NCI-H446 treated with DMSO at 0.1 percent for 48 hours (cell line): ENCODE measurements at places on chromosomes 4 and X.

DNA sequence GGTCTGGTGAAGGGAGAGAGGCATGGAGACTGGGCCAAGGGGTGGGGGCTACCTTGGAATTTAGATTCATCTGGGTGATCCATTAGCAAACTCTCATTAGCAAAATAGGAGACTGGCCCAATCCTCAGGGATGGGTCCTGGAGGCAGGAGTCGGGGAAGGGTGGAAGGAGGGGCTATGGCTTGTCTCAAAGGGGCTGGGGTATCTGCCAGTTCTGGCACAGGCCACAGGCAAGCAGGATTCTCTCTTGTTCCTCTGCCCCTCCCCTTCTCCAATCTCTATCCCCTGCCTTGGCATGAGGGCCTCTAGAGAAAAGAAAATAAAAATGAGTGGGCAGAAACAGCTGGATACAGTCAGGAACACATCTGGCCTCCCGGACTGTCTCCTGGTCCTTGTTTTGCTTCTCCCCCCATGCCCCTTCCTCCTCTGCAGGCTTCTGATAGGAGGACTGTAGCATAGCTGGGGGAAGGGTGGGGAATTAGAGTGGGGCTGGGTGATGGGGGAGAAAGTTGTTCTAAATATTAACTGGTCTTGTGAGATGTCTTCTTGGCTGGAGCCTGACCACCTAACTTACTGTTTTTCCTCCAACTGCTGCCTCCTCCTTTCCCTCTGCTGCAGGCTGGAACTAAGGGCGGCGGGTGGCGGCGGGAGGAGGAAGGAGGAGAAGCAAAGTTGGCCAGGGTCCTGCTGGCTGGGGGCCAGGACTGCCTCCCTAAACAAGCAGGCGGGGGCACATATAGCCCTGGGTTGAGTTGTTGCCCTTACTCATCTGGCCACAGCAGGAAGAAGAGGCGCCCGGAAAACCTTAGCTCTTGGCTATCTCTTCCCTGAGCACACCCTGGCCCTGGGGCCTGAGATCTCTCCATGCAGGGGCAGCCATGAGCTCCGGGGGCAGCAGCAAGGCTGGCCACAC, 53.3 kb upstream of the LAS1L start:
- DNase-seq = no peak

DNA sequence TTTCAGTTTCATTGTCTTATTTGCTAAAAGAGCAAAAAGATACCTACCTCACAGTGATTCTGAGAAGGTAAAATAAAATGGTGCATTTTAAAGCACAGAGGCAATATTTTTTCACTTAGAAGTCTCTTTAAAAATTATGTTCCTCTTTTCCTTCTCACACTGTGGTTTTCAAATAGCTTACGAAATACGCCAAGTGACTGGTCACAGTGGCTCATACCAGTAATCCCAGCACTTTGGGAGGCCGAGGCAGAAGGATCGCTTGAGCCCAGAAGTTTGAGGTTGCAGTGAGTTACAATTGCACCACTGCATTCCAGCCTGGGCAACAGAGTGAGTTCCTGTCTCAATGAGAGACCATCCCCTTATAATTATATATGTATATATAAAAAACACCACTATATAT, 372.6 kb downstream of the FBXO8 start:
- no peak for DNase-seq

- no peak for DNase-seq
These were observed 1.2 kb downstream of the AKAP17A start for GRCh38 chrX:1592470-1593142.

GRCh38 chrX:13001097-13001496, 26.2 kb downstream of the TMSB4X start:
- DNase-seq = no peak

DNA sequence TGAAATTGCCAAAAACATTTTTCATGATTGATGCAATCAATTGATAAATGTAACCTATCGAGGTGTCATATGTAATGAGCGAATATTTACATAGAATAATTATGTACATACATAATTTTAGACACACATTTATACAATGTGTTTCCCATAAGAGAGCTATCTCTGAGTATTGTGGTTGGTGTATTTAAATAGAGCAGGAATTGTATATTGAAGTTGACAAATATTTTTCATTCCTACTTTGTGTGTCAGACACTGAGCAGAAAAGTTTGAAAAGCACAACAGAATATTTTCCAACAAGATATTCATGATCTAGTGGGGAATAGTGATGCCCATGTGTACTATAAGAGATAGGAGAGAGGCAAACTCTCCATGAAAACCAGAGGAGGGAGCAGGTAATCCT, 295.2 kb downstream of the ANKRD50 start:
- no peak for DNase-seq

DNA sequence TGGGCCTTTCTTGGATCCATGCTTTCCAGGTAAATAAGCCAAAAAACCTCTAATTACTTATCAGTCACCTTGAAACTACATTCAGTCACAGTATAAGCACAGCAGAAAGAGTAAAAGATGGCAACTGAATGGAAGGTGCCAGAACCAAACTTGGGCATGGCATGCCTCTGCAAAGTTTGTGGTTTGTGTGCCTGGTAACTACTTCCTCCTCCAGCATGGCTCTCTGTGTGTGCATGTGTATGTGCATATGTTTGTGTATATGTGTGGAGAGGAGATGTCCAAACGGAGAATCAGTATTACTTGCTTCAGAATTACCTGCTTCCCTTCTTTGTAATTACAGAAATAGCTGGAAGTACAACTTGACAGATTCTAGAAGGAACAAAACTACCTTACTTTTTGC, 67.5 kb downstream of the AGTR2 start:
- DNase-seq = no peak

DNA sequence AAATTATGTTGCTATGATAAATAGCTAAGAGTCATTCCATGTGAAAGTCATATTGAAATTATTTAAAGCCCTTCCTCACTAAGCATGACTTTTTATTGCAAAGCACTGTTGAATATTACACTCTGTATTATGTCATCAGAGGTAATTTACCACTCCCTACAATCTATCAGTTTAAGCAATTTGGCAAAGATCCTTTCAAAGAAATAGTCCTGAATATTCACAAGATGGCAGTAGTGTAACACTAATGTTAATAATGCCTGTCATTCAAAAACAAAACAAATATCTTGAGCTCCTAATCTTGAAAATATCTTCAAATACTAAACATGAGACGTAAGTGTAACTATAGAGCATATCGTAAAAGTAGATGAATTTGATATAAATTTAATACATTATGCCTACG, 208.6 kb upstream of the TECRL start:
- DNase-seq = peak; percentile 43

DNA sequence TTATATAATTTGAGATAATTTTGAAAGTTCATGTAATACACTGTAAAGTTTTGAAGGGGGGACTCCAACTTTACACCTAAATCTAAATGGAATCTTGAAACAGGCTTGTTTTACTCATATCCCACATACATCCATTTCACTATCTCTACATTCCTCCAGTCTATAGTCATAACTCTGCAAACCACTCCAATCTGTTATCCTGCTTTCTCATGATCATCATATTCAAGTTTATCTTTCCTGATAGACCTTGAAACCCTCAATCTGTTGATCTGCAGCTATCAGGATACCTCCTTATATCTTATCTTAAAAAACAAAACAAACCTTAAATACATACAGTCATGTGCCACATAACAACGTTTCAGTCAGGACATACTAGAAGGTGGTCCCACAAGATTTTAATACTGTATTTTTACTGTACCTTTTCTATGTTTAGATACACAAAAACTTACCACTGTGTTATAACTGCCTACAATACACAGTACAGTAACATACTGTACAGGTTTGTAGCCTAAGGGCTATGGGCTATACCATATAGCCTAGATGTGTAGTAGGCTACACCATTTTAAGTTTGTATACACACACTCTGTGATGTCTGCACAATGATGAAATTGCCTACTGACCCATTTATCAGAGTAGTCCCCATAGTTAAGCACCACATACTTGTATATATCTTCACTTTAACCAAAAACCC, 14.0 kb downstream of the CHIC2 start:
- DNase-seq = no peak

GRCh38 chr4:78781924-78782323, 5.8 kb downstream of the BMP2K start:
- DNase-seq = no peak

GRCh38 chr4:121308328-121308663, 72.5 kb downstream of the QRFPR start:
- DNase-seq = no peak

- DNase-seq = no peak
These were observed 63.5 kb downstream of the PJA1 start for GRCh38 chrX:69101683-69102251.

DNA sequence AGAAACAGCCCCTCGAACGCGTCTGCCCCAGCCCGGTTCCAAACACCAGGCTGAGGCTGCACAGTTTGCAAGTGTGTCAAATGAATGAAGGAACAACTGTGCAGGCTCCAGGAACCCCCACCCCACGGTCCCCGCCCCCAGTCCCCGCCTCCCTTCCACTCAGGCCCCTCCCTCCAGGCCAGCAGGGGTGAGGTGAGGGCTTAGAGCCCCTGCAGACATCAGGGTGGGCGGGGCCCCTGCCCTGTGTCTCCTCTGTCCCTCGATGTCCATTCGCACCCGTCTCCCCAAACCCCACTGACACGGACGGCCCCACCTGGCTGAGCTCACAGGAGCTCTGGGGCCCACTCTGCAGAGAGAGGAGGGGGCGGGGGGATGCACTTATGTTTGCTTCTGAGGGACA, 28.5 kb downstream of the TACC3 start:
- no peak for DNase-seq

DNA sequence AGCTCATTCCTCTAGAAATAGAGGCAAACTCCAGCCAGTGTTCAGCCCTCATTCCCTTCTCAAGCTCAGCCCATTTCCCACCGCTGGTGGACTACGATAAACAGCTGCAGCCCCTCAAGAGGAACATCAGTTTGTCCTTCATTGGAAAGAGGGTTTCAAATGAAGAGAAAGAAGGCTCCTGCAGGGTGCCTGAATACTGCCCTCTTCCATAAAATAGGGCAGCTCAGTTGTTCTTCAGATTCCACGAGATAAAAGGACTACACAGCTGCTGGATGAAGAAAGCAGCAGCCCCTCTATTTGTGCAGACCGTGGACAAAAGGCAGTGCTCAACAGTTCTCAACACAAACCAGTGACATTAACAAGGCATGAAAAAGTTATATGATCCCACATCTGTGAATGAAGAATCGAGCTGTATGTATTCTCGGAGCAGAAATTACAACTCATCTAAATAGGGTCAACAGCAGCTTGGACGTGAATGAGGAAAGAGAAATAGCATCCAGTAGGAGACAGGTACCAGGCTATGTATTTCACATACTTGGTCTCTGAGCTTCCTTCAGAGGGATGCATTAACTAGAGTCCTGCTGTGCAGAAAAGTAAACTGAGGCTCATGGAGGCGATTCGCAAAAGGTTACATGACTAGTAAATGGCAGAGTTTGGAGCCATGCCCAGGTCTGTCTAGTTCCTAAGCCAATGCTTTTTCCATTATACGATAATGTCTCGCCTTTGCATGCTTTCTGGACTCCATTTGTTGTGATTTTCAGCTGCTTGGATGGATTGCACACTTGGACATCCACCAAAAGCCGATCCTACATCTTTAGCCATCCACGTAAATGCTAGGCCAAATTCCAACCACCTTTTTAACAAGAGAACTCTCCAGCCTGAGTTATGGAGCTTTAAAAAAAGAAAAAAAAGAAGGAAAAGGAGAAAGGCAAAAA, 301.2 kb upstream of the PPARGC1A start:
- no peak for DNase-seq

DNA sequence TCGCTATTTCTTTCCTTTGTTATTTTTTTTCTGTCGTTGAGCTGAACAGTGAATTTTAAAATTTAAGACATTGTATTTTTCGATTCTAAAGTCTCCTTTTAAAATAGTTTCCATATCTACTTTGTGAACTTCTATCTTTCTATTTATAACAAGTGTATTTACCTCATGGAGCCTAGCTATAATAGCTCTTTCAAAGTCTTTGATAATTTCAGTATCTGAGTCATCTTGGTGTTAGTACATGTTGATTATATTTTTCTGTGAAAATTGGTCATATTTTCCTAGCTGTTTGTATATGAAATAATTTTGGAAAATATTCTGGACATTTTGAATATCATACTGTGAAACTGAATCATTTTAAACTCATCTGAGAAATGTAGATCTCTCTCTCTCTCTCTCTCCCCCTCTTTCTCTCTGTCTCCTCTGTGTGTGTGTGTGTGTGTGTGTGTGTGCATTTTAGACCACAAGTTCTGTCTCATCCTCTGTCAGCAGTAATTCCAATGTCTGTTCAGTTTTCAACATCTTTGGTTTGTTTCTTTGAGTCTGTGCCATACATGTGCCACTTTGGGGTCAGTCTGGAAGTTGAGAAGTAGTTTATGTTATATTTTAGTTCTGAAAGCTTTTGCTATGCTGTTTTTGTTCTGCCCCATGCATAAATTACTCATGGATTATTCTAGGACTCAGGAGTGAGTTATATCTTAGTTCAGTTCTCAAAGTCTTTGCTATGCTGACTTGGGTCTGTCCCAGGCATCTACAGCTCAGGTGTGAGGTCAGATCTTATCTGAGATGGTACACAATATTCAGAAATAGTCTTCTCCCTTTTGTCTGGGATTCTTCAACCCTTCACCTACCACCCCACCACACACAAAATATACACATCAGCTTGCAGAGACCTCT, 366.4 kb upstream of the CASK start:
- DNase-seq = no peak

DNA sequence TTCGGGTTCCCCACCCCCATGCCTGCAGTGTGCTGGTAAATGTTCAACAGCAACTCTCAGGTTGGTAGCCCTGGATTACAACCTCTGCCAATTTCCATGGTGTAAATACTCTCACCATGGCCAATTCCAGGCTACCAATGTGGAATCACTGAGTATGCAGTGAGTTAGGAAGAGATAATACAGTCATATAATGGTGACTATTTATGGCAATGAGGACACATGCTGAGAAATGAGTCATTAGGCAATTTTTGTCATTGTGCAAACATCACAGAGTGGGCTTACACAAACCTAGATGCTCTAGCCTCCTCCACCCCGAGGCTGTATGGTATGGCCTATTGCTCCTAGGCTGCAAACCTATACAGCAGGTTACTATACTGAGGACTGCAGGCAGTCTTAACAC, 4.6 kb upstream of the CLDN24 start:
- no peak for DNase-seq

DNA sequence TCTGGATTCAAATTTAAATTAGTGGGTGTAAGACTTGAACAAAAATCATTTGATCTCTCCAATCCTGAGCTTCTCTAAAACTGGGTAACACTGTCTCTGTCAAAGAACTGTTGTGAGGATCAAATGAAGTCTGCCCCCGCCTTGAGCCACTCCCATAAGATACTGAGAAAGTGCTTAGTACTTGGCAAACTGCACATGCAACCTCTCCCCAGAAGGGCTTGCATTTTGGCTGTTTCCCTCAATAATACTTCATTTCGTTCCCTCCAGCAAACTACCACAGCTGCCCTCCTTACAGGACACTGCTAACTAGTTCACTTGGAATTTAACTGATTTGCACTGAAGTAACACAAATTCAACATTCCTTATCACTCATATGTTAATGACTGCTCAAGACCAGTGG, 79.8 kb downstream of the APBB2 start:
- DNase-seq = no peak

- DNase-seq = peak; percentile 88
These were observed at the start of gene SNX12 for GRCh38 chrX:71068044-71068918. Gene SNX12, minus strand, starts transcription at chrX:71068334. Its CDS starts 28 bp downstream, at chrX:71068306.

- DNase-seq = no peak
These were observed 910 bp downstream of the ANK2 start for GRCh38 chr4:113050371-113050755.
